H1 (cell line): ENCODE measurements at places on chromosomes 16 and 17.
A peak's percentile ranks its signal among the peaks of the same experiment; 100 is the strongest.

- DNase-seq = no peak
- no peaks in the 10 kb centered on the region for H3K27me3 ChIP-seq
- no peaks in the 10 kb centered on the region for H3K36me3 ChIP-seq
- no peak overlapping the region for H3K4me3 ChIP-seq
Measured at GRCh38 chr17:77901481-77901880, 57.0 kb upstream of the TNRC6C start.

GRCh38 chr17:61644800-61645774 is 54.1 kb upstream of the NACA2 start:
- H3K4me1 ChIP-seq = no peaks in the 10 kb centered on the region
- H3K27me3 ChIP-seq = no peaks in the 10 kb centered on the region
- H3K4me3 ChIP-seq = no peak overlapping the region

GRCh38 chr17:77326636-77327035 is 185.9 kb downstream of the SEC14L1 start:
- no peaks in the 10 kb centered on the region for H3K27me3 ChIP-seq
- H3K4me1 ChIP-seq = peaks cover 12% of the 10 kb centered on the region

DNA sequence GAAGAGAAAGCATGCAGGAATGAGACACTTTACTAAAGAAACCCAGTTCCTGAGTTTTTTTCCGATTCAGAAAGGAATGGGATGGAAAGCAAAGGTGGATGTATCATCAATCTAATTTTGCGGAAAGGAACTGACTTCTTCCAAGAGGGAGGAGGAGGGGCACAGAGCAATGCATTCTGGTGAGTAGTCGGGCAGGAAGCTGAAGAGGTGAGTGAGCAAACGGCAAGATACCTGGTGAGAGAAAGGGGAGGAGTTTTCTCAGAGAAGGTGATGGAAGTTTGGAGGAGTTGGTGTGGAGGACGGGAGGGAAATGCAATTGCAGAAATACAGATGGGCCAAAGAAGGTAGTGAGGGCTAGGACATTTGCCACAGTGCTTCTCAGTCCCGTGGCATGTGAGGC is 713.2 kb downstream of the KCNJ2 start:
- no peaks in the 10 kb centered on the region for H3K27me3 ChIP-seq
- H3K4me1 ChIP-seq = no peaks in the 10 kb centered on the region; the same call in 1 of the 2 replicates
- no peak for DNase-seq
- no peak overlapping the region for H3K4me3 ChIP-seq
- no peaks in the 10 kb centered on the region for H3K36me3 ChIP-seq

- DNase-seq = no peak
- H3K4me1 ChIP-seq = peaks cover 7% of the 10 kb centered on the region; the same call in 1 of the 2 replicates
- no peaks in the 10 kb centered on the region; the same call in 1 of the 2 replicates for H3K27me3 ChIP-seq
- H3K27ac ChIP-seq = no peak overlapping the region
Measured at GRCh38 chr16:81817789-81818567, 38.9 kb downstream of the PLCG2 start.

DNA sequence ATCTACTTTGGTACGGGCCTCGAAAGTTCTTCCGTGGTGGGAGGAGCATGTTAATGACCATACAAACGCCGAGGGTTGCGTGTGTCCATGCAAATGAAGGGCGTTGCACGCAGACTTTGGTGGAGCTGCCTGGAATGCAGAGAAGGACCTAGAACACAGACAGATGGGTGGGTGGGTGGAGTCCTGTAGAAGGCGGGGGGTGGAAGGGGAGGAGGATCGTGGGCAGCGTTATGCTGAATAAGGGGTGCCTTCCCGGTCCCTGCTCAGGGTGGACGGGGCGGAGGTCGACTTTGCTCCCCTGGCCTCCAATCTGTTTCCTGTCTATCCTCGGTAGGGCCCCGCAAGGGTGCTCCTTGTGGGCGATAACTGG is 795 bp upstream of the PAQR4 start:
- no peak for DNase-seq
- no peak overlapping the region for H3K27ac ChIP-seq
- H3K27me3 ChIP-seq = peaks cover 32% of the 10 kb centered on the region
- H3K4me3 ChIP-seq = peak overlapping the region; percentile 81; the same call in 1 of the 2 replicates
- H3K4me1 ChIP-seq = peaks cover 31% of the 10 kb centered on the region

DNA sequence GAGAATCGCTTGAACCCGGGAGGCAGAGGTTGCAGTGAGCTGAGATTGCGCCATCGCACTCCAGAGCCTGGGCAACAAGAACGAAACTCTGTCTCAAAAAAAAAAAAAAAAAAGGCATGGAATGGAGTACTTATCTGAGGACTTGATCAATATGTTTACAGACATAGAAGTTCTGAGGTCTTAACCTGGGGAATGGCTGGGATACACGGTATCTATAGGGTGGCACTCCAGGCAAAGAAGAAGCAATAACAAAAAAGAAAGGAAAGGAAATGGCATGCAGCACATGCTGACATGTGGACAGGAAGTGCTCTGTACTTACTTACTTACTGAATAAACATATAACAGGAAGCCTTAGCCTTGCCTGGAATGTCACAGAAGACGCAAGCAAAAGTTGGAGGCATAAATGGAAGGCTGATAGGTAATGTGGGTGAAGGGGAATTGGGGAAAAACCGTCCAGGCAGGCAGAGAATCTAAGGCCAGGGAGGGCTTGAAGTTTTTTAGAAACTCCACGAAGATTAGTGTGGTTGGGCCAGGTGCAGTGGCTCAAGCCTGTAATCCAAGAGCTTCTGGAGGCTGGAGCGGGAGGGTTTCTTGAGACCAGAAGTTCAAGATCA is 10.1 kb upstream of the SPOP start:
- no peak for DNase-seq
- H3K36me3 ChIP-seq = no peaks in the 10 kb centered on the region
- no peaks in the 10 kb centered on the region; the same call in none of the 2 replicates for H3K27me3 ChIP-seq
- no peaks in the 10 kb centered on the region for H3K4me1 ChIP-seq

DNA sequence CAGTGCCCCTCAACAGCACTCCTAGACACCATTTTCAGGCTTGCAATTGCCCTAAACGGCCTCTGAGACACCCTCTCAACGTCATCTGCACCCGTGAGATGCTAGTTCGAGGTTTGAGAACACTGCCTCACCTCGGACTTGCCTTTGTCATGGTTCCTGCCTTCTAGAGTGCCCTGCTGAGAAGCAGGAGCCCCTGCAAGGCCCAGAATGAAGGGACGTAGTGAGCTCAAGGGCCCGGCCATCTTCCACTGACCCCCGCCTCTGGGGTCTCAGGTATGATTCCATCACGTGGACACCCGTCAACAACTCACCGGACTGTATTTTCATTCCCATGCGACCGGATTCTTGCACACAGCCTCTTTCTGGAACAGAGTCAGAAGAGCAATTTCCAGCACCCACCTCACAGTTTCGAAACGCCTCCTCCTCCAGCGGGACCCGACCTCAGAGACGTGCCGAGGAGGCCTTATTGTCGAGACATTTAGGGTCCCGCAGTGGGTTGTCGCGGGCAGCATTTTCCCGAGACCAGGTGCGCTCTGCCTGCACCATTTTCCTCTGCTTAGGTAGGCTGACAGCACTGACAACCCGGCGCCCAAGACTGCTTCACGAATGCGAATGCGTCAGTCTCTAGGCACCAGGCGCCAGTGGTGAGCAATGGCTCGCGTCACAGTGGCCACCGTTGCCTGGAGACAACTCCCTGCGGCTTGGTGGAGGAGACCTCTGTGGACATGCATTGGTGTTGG is 999.9 kb downstream of the KCNJ18 start:
- no peak overlapping the region for H3K27ac ChIP-seq
- no peaks in the 10 kb centered on the region for H3K4me1 ChIP-seq
- H3K27me3 ChIP-seq = no peaks in the 10 kb centered on the region
- no peak overlapping the region for H3K4me3 ChIP-seq

DNA sequence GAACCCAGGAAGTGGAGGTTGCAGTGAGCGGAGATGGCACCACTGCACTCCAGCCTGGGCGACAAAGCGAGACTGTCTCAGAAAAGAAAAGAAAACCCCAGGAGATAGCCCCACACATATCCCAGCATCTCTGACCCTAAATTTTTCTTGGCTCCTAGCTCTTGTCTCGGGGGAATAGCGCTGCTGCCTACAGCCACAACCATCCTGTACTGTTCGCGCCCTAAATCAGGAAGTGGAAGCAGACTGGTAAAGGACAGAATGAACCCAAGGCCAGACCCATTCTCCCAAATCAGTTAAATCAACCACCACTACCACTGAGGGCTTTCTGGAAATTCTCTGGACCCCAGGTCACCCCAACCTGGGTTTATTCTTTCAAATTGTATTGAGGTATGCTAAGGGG is 1.7 kb downstream of the CTDNEP1 start:
- no peaks in the 10 kb centered on the region for H3K27me3 ChIP-seq
- DNase-seq = no peak
- peaks cover 3% of the 10 kb centered on the region for H3K4me1 ChIP-seq
- H3K27ac ChIP-seq = no peak overlapping the region
- H3K4me3 ChIP-seq = peak overlapping the region; percentile 78; the same call in 1 of the 2 replicates

DNA sequence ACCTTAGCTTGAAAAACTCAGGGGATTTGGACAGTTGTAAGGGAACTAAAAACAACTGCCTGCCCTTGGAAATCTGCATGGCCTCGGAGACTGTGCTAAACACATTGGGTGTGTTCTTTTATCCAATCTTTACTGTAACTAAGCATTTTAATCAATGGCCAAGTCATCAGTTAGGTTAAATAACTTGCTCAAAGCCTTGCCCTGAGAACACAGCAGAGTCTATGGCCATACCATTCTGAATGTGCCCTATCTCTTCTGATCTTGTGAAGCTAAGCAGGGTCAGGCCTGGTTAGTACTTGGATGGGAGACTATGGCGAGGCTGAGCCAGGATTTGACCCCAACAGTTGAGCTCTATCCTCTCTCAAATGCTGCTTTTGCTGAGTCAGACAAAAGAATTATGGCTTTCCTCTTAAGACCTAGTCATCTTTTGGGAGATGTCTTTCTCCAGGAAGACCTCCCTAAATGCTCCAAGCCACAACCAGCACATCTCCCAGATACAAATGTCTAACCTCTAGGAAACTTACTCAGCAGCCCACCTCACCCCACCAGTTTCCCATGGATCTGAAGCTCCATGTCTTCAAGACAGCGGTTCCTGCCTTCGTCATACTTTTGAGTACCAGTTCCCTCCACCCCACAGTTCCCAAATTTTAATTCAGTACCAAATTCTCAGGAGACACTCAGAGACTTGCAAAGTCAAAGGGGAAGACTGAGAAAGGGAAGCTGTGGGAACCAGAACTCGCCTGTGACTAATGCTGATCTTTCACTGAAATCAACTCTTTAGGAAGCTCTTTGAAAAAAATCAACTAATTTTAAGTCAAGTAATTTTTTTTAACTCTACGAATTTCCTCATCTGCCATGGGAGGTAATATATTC is 336.1 kb downstream of the MAF start:
- DNase-seq = no peak
- H3K4me1 ChIP-seq = no peaks in the 10 kb centered on the region
- H3K27me3 ChIP-seq = no peaks in the 10 kb centered on the region; the same call in 1 of the 2 replicates
- no peaks in the 10 kb centered on the region for H3K36me3 ChIP-seq

GRCh38 chr16:24816688-24817087 is 29.1 kb upstream of the SLC5A11 start:
- peaks cover 43% of the 10 kb centered on the region for H3K36me3 ChIP-seq
- no peak overlapping the region for H3K4me3 ChIP-seq
- no peaks in the 10 kb centered on the region for H3K4me1 ChIP-seq
- H3K27me3 ChIP-seq = no peaks in the 10 kb centered on the region

DNA sequence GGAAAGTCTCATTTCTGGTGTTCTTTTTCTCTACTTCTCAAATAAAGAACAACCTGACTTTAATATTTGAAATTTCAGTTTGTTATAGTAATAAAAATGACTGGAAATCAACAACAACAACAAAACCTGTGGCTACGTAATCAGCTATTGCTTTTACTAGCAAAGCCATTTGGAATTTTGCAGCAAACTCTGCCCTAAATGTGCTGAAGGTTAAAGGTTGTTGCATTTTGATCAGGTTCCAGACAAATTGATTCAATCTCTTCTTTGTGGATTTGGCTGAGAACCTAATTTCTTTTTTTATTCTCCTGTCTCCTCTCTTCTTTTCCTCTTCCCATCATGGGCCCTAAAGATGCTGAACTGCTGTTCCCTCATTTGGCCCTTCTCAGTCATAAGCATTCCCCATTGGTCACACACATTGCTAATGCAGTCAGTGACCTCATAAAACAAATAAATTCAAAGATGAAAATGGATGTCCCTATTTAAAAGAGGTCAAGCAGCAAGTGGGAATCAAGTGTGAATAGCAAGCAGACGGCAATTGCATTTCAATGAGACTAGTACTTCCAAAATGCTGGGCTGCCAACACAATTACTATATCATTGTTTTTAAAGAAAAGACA is 795.1 kb upstream of the CDH8 start:
- no peak overlapping the region for H3K4me3 ChIP-seq
- no peaks in the 10 kb centered on the region for H3K4me1 ChIP-seq
- no peaks in the 10 kb centered on the region for H3K36me3 ChIP-seq
- DNase-seq = no peak
- H3K27me3 ChIP-seq = no peaks in the 10 kb centered on the region

GRCh38 chr17:69300222-69300621 is 26.7 kb downstream of the ABCA5 start:
- H3K4me3 ChIP-seq = no peak overlapping the region
- H3K27me3 ChIP-seq = no peaks in the 10 kb centered on the region
- no peaks in the 10 kb centered on the region for H3K36me3 ChIP-seq

GRCh38 chr17:48301002-48301401 is 129.0 kb downstream of the SKAP1 start:
- H3K27ac ChIP-seq = no peak overlapping the region
- H3K4me3 ChIP-seq = no peak overlapping the region
- DNase-seq = no peak
- no peaks in the 10 kb centered on the region for H3K27me3 ChIP-seq

GRCh38 chr16:10992797-10993196 is 48.4 kb downstream of the CLEC16A start:
- no peak overlapping the region for H3K4me3 ChIP-seq
- no peaks in the 10 kb centered on the region for H3K27me3 ChIP-seq
- no peak for DNase-seq
- no peaks in the 10 kb centered on the region for H3K4me1 ChIP-seq
- H3K36me3 ChIP-seq = no peaks in the 10 kb centered on the region

DNA sequence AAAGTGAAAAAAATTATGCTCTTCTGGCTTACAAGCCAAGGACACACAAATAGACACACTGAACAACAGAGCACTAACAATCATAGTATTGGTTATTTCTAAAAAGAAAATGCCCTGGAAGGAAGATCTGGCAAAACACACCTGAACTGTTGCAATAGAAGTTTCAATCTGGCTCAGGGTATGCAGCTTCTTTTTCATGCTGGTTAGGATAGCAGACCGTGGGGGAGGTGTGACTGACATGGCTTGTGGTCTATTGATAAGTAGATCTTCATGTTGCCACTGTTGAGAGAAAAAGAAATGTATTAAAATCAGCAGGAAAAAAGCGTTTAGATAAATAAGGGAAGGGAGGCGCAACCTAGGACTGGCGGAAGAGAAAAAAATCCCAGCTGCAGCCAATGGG is 26.5 kb upstream of the ARL6IP1 start:
- H3K27me3 ChIP-seq = no peaks in the 10 kb centered on the region
- H3K4me3 ChIP-seq = no peak overlapping the region
- no peak for DNase-seq

- no peaks in the 10 kb centered on the region for H3K27me3 ChIP-seq
- DNase-seq = no peak
- H3K36me3 ChIP-seq = peaks cover 10% of the 10 kb centered on the region; the same call in 1 of the 2 replicates
- H3K4me1 ChIP-seq = peaks cover 4% of the 10 kb centered on the region; the same call in 1 of the 2 replicates
Measured at GRCh38 chr17:67359960-67360791, 6.2 kb downstream of the PSMD12 start.

- H3K4me3 ChIP-seq = no peak overlapping the region
- H3K36me3 ChIP-seq = no peaks in the 10 kb centered on the region
- no peaks in the 10 kb centered on the region for H3K27me3 ChIP-seq
- peaks cover 2% of the 10 kb centered on the region for H3K4me1 ChIP-seq
- DNase-seq = no peak
Measured at GRCh38 chr17:2197271-2197670, 106.3 kb downstream of the SMG6 start.
